CD8-positive, alpha-beta T cell (primary cell): ENCODE measurements at places on chromosomes 5 and 9.

DNA sequence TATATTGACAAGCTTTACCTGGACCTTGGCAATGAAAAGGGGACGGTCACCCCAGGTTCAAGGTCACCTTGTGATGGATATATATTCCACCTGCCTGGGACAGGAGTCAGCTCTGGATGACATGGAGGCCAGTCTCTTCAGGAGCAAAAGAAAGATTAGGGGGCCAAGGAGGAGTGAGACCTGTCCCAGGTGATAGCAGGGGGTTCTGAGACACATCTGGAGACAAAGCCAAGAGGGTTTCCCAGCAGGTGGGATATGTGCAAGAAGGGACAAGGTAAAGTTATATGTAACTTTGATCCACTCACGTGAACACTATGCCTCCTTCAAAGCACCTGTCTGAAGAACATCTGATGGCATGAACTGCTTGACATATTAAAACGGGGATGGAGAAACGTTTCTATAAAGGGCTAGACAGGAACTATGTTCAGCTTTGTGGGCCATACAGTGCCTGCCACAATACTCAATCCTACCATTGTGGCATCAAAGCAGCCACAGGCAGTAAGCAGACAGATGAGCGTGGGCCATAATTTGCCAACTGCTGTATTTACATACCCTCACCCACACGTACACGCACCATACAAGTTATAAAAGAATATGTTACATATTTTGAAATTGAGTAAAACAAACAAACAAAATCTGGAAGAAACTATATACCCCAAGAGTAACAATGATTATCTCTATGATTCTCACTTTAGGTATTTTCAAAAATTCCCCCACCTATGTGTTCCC, 62.9 kb upstream of the ZNF622 start:
- DNase-seq = no peak

GRCh38 chr5:79143684-79144379, 32.2 kb downstream of the BHMT start:
- DNase-seq = no peak

- no peak for DNase-seq
Observed at GRCh38 chr5:96691503-96692303, 29.5 kb downstream of the CAST start.

DNA sequence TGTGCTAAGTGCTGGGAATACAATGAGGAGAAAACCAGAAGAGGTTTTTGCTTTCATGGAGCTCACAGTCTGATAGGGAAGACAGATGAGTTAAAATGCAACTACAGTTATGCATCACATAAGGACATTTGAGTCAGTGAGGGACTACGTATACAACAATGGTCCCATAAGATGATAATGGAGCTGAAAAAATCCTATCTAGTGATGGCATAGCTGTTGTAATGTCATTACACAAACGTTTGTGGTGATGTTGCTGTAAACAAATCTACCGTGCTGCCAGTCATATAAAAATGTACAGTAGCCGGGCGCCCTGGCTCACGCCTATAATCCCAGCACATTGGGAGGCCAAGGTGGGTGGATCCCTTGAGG, 110.1 kb upstream of the RAD23B start:
- no peak for DNase-seq

GRCh38 chr5:79831381-79832309, 142.0 kb downstream of the CMYA5 start:
- no peak for DNase-seq

DNA sequence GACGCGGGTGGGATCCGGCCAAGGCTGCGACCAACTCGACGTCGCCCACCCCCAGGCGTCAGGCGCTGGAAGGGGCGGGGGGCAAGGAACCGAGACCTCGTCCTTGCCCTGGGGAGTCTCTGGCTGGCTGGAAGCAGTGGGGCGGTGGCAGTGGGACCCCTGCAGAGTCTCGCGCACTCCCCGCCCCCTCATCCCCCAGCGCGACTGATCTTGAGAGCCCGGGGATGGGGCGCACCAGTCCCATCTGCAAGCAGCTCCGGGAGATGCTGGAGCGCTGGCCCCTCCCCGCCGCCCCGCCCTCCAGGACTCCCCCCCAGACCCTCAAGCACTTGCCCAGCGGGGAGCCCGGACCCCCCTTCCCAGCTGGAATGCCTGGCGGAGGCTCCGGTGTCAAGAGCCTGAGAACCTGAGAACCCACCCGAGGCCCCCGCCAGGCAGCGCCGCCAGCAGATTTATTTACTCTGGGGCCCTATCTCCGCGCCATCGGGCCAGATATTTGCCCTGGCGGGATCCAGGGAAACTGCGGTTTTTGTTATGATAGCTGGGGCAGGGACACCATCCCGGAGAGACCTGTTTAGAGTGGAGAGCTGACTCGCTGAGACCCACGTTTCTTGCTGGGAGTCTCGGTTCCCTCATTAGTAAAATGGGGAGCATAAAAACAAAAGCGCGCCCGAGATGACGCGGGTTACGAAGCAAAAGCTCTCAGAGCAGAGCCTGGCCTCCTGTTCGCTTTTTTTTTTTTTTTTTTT, 1.2 kb downstream of the PRRT1B start:
- DNase-seq = no peak

GRCh38 chr9:135239100-135239768, 151.8 kb downstream of the OLFM1 start:
- no peak for DNase-seq

GRCh38 chr5:172502410-172502809, 48.1 kb upstream of the SH3PXD2B start:
- no peak for DNase-seq

GRCh38 chr9:82593501-82593900, 469.4 kb downstream of the RASEF start:
- DNase-seq = no peak

DNA sequence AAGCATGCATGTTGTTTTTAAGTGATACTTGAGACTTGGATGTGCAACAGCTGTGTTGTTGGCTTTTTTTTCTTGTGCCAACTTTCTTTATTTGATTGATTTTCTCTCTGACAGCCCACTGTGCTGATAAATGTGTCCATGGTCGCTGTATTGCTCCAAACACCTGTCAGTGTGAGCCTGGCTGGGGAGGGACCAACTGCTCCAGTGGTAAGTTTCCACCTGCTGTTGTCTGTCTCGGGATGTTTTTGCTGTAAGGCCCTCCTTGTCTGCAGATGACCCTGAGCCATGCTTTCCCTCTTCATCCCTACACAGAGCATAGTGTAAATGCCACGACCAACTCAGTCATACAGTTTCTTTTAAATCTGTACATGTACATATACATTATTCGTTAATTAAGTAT, 79.2 kb downstream of the MEGF10 start:
- no peak for DNase-seq

DNA sequence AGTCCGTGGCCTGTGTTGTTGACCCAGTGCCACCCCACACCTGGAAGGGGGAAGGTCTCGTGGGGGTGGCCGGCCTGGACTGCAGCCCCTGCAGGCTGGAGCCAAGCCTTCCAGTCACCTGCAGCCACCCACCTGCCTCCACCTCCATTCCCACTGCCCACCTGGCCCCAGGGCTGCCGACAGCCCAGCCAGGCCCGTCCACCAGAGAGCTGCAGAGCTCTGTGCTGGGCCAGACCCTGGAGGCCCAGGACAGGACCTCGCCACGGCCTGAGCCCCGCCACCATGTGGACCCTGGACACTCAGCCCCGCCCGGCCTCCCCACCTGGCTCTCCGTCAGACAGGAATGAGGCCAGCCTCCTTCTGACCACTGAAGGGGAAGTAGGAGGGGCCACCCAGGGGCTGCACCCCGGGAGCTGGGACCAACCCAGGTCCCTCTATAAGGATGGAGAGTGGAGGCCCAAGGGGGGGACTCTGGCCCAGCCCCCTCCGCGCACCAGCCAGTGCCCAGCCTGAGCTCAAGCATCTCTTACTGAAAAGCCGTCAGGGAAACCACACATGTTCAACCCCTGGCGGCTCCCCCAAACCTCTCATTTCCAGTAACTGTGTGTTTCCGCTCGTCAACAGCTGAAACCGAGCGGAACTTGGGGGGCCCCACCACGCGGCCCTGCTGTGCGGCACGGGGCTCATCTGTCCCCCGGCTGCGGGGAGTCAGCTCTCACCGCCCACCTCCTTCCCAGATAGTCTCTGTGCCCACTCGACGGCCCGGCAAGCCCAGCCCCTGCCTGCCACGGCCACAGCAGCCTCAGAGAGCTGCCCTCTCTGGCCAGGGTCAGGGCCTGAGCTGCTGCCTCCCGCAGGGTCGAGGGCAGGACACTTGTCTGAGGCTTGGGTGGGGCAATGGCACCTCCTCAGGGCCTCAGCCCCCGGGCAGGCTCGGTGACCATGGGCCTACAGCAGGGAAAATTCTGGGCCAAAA, 12.8 kb downstream of the NOTCH1 start:
- peak; percentile 81 for DNase-seq

DNA sequence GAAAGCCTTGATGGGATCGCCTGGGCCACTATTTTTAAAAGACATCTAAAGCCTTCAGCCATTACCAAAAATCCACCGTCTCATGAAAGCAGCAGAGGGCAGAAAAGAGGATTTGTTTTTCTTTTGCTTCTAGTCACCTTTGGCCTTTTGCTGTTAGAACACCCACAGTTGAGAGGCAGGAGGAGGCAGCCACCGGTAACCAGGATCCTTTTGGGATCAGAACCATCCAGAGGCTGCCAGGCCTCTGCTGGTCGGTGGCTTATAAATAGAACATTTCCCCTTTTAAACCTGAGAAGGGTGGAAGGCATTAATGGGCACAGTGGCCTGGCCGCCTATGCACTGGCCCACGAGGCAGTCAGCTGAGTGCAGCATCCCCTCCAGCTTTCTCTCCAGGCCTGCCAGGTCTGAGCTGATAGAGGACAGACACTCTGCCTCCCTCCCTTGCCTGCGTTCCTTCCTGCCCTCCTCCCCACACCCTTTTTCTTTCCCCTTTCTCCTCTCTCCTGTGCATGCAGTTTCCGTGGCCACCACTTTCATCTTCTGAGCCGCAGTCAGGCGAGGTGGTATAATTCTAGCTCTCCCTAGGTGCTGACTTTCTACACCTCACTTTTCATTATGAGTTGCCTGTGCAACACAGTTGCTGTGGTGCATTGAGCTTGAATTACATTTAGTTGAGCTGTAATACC, 253.4 kb downstream of the ARHGAP26 start:
- no peak for DNase-seq

GRCh38 chr5:110177729-110178128, 488.0 kb downstream of the MAN2A1 start:
- no peak for DNase-seq

DNA sequence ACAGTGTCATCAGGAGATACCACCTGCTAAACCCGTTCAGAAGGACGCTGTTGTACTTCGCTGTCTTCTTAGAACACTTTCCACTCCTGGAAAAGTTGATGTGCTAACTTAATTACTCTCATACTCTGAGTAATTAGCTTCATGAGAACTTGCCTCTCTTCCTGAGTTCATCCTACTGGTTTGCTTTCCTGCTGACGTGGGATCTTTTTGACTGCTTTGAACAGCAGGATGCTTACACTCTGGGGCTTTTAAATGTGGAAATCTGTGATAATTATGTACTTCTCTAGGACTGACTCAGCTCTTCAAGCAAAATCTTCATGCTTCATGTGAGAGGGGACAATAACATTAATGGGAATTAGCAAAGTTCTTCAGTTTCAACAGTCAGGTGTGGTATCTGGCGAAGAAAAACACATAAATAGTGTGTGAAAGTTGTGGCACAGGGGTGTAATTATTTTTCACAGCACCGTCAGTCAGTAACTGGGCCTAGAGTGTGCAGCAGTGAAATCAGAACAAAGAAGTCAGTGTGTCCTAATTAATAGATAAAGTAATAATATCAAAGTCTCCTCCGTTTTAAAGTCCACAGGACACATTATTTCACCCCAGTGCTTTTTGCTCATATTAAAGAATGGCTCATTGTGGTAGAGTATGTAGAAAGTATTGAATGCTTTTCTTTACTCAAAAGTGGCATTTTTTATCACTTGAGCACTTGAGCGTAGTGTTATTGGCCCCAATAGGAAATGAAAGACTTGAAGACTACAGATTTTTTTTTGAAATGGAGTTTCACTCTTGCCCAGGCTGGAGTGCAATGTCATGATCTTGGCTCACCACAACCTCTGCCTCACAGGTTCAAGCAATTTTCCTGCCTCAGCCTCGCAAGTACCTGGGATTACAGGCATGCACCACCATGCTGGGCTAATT, 140.9 kb upstream of the DMRT1 start:
- no peak for DNase-seq

DNA sequence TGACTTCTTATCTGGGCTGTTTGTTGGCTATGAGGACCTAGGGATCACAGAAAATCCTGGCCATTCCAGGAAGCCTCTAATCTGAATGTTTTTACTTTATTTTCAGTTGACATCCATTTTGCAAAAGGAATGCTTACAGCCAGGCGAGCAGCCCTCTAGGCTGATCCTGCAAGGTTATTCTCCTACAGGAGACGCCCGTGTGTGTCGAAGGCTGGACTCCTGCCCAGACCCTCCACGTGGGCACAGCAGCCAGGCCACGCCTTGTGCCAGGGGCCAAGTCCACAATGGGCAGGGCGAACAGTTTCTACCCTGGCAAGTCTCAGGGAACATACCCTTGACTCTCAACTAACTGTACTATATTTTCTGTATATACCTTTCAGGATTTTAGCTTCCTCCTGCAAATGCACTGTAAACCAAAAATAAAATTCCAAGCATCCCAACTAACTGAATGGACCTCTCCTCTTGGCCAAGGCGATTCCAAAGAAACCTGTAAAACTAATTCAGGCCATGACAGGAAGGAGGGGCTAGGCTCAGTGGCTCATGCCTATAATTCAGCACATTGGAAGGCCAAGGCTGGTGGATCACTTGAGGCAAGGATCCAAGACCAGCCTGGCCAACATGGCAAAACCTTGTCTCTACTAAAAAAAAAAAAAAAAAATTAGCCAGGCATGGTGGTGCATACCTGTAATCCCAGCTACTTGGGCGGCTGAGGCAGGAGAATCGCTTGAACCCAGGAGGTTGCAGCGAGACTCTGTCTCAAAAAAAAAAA, 5.7 kb downstream of the CMBL start:
- no peak for DNase-seq

DNA sequence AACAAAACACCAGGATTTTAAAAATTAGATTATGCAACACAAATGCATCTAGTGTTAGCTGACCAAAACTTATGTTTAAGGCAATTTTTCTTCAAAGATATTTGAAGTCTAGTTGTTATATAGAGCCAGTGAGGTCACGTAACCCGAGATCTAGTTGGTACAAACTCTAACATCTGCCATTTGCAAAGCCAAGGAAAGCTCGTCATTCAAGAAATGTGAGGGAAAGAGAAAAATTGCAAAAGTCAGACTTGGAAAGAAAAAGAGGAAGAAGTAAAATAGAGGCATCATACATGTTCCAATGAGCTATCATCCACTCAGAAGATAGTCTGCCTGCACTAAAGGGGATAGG, 293.4 kb upstream of the PUM3 start:
- no peak for DNase-seq
